ENCODE measurements at places on chromosomes 13 and 19.

- no peak for DNase-seq
Measured at GRCh38 chr13:20431080-20431479, 94.6 kb downstream of the CRYL1 start.

GRCh38 chr13:51213173-51213728, 8.9 kb upstream of the FAM124A start:
- no peak for DNase-seq

GRCh38 chr13:23159760-23160637, 20.8 kb upstream of the SGCG start:
- no peak for DNase-seq

DNA sequence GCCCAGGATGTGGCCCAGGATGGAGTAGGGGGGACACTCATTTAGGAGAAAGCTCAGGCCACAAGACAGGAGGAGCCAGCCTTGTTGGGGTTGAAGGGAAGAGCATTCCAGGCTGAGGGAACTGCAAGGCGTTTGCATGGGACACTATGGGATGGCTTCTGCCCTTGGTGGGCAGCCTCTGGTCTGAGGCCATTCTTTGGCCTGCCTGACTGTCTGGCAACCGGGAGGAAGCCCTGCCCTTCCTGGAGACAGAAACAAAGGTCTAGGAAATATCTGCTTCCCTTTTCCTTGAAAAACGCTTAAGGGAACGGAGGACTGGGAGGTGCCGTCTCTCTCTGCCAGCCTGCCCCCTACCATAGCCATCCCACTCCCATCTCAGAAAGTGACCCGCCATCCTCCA, 2.8 kb upstream of the ICAM1 start:
- DNase-seq = no peak

DNA sequence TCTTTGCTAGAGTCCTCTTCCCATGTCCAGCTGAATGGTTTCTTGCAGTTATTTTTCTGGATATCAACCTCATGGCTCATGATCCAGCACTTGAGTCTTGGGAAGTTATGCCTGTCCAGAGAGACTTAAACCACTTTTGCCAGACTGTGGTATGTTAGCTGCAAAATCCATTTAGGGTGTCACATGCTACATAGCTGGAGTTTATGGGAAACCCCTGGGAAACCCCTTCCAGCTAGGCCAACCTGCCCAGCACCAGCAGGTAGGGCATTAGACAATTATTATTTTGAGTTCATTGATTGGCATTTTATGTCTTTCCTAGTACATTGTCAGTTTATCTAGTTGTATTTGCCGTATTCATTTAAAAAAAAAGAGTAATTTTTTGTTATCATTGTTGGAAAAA, 797.8 kb downstream of the EFNB2 start:
- DNase-seq = no peak

- DNase-seq = no peak
Measured at GRCh38 chr13:89486065-89486464, 1814.9 kb downstream of the SLITRK5 start.

DNA sequence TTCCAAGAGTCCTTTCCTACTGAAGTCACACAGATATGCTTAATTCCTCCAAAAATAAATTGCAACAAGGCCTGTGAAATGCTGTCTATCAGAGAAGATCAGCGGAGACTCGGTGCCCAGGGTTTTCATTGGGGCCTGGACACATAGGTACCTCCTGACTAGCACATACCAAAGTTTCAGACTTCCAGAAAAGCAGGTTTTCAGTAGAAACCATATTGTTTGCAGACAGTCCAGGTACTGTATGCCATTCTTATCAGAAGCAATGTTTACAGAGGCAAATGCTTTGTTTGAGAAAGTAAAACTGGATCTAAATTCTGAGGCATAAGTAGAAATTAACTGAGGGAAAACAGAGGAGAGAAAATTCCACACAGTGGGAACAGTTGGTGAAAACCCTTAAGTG, 12.8 kb downstream of the ZNF229 start:
- DNase-seq = no peak

GRCh38 chr13:43580280-43580679, 206.5 kb downstream of the ENOX1 start:
- DNase-seq = no peak

GRCh38 chr19:57803594-57804325, 11.0 kb downstream of the ZNF552 start:
- DNase-seq = no peak

DNA sequence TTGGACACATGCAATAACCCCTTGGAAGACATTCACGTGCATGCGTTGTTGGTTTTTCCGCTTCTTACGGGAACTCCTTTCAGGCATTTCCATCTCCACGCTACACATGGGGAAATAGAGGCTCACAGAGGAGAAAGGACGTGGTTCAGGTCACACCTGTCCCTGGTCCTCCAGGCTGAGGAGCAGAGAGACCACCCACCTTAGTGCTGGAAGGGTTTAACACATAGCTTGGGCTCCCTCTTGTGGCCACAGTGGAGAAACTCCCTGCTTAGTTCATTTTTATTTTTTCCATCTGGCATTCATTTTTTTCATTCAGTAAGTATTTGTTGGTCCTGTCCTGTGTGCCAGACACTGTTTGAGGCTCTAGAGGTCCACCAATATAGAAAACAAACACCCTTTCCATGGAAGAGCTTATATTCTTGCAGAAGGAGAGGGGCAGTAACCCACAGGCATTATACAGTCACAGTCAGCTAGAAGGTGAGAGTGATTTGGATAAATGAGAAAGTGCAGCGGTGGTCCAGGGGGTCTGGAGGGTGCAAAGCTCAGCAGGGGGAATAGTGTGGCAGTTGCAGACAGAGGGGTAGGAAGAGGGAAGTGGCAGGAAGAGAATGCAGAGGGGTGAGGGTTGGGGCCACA, 24.2 kb upstream of the TTYH1 start:
- DNase-seq = peak; percentile 37

GRCh38 chr19:32749361-32749760, 29.8 kb downstream of the TDRD12 start:
- DNase-seq = no peak

DNA sequence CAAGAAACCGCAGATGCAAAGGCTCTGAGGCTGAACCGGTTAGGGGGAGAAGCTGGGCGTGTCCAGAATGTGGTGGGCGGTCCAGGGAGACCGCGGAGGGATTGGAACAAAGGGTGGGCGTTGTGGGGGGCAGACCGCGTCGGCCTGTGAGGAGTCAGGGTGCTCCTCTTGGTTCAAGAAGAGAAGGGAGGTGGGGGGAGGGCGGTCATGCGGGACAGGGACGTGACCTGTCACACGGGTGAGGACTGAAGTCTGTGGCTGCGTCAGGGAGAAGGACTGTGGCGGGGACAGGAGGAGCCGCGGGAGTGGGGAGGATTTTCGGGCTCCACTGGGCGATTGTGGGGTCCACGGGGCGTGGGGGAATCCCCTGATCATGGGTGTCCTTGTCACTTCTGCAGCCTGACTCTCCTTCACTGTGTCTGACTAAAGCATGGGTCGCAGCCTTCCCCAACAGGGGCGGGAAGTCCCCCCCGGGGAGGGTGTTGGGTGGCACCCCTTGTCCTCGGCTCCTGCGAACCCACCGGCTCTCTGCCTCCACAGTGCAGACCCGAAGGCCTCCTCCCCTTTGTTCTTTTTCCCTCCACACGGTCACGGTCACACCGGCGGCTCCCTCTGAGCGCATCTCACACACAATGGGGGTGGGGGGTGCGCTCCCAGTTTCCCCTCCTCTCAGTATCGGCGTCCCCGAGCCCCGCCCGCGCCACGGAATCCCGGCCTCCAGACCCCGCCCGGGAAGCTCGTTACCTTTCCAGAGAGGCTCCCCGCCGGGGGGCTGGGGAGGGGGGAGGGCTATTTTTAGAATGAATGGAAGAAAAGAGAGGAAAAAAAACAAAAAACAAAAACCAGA, 16.4 kb upstream of the KCNN1 start:
- DNase-seq = no peak

GRCh38 chr13:72504131-72504841, 223.1 kb downstream of the MZT1 start:
- no peak for DNase-seq

- DNase-seq = no peak
Measured at GRCh38 chr19:30906871-30907270, 442.4 kb downstream of the TSHZ3 start.

DNA sequence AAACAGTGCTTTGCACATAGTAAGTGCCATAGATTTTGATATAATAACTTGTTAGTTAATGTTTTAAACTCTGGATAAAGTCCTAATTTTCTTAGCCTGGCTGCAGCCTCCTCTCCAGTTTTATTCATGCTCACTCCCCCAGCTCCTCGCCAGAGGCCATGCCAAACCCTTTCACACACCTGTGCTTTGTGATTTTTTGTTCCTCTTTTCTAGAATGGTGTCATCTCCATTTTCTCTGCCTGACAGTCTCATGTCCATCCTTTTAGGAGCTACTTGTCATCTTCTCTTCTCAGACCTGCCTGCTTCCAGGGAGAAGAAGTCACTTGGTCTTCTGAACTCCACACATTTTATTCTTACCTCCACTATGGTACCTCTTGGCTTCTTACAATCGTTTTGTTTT, 55.8 kb upstream of the SPATA13 start:
- no peak for DNase-seq

DNA sequence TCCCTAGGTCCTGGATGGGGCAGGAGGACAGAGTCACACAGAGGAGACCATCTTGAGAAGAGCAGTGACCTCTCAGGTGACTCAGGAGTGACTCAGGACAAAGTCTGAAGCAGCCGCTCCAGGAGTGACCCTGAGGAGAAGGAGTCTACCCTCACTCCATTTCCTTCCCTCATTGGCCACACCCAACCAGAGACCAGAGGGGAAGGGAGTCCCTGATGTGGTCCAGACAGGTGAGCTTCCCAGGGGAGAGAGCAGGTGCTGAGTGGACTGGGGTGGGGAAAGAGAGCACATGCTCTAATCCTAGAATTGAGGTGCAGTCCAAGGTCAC, 75.5 kb upstream of the MEDAG start:
- DNase-seq = no peak

- DNase-seq = no peak
Measured at GRCh38 chr13:68428292-68428691, 1198.2 kb upstream of the PCDH9 start.

DNA sequence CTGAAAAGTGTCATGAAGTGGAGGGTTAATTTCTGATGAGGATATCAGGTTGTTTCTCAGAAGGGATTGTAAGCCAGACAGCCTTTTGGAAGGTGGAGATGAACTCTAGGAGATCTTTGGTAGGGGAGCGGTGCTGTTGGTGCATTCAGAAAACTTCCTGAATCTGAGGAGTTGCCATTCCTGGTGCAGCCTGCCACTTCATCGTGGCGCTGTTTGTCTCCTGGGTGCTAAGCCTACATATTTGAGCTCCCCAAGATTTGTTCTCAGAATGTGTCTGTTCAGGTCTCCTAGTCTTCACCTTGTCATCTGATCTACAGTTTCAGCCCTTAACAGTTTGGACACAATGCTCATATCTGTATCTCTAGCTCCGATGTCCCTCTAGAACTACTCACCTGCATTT, 285.6 kb downstream of the MTUS2 start:
- no peak for DNase-seq

- no peak for DNase-seq
Measured at GRCh38 chr19:51711702-51712101, 12.1 kb downstream of the HAS1 start.

- no peak for DNase-seq
Measured at GRCh38 chr13:113945857-113946408, 27.9 kb downstream of the C13orf46 start.

- no peak for DNase-seq
Measured at GRCh38 chr13:91351980-91352379, 4.5 kb downstream of the MIR17HG start.

DNA sequence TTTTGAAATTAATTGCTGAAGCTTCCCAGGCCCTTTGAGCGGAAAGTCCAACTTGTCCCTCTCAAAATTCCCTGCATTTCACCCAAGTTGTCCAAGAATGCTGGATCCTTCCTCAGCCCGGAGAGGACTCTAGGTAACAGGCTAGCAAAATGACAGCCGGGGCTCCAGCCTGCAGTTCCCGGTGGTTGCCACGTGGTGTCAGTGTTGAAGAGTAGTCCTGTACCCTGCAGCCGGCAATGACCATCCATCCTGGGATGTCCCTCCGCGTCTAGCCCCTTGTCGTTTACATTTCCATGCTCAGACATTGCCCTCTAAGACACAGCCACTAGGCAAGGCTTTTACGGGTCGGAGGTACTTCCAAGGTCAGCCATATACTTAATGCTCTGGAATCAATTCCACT, 31.4 kb upstream of the MTIF3 start:
- DNase-seq = no peak

DNA sequence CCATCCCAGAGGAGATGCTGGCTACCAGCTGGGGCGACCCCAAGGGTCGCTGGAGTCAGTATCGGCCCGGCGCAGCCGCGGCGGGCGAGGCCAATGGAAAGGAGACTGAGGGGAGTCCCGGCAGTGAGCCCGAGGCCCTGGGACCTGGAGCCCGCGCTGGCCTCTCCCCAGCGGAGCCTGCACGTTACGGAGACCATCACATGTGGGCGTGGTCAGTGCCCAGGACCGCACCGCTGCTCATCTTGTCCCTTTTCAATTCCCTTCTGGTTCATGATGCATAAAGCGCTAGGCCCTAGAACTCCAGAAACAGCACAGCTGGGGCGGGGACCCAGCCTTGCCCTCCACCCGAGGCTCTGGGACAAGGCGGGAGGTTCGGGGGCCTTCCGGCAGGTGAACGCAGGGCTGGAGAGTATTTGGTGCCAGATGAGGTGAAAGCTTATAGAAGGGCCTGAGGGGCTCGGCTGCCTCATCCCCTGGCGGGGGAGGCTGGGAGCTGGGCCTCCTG, 8.0 kb downstream of the C19orf25 start:
- no peak for DNase-seq

DNA sequence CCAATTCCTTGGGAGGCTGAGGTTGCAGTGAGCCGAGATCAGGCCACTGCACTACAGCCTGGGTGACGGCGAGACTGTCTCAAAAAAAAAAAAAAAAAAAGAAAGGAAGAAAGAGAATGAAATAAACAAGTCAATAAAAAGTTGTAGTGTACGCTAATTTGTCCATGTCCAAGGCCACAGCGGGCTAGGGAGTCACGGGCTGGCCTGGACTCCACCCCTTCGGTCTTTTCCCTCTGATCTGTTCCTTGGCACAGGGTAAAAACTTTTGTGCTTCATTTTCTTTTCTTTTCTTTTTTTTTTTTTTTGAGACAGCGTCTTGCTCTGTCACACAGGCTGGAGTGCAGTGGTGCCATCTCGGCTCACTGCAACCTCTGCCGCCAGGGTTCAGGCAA, 19.4 kb upstream of the MKNK2 start:
- DNase-seq = no peak

- DNase-seq = no peak
Measured at GRCh38 chr13:43786472-43786765, 353 bp downstream of the ENOX1 start.

DNA sequence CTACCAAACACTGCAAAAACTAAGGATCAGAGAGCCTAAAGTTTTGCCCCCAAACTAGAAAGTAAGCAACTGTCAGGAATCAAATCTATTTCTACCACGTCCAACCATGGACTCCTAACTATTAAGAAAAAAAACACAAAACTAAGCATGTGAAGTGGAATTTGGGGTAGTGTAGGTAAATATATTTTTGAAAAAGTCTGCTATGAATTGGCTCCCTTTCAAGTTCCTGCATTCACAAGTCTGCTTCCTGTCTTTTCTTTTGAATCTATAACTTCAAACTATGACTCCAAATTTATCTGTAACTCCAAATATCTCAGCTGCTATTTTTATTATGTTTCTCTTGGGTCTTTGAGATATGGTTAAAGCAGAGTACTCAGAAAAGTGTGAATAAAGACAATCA, 47.0 kb downstream of the PCDH9 start:
- no peak for DNase-seq

Measured in stimulated activated CD4-positive, alpha-beta T cell treated with anti-CD3 and anti-CD28 coated beads, Interleukin-1b, Interleukin-23, amount 100 ng/mL, for 1 hour (primary cell).